ENCODE measurements at places on chromosomes 6 and 20.
A peak's percentile ranks its signal among the peaks of the same experiment; 100 is the strongest.

GRCh38 chr6:134170844-134171243 is 118.4 kb upstream of the SLC2A12 start:
- no peak overlapping the region for H3K27ac ChIP-seq
- no peak for DNase-seq
- peaks cover 47% of the 10 kb centered on the region for H3K4me1 ChIP-seq
- peaks cover 67% of the 10 kb centered on the region for H3K36me3 ChIP-seq
- no peaks in the 10 kb centered on the region for H3K27me3 ChIP-seq
- no peak overlapping the region for H3K4me3 ChIP-seq

DNA sequence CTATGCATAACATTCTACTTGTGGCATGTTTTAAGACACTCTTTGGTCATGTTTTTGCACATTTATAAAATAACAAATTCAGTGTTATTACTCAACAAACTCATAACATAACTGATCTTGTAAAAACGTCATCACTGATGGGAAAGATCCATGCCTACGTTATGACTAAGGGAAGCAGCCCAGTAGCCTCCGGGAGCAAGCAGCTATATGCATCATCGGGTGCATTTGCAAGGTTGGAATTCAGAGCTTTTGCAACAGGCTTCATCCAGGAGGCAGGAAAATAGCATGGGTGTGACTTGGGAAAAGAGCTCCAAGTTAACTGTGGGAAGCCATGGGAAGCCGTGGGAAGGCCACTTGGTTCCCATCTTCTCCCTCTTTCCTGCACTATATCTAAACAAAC is 271.6 kb upstream of the SGK1 start:
- DNase-seq: no peak
- no peak overlapping the region for H3K4me3 ChIP-seq
- no peaks in the 10 kb centered on the region for H3K27me3 ChIP-seq
- H3K4me1 ChIP-seq: no peaks in the 10 kb centered on the region

DNA sequence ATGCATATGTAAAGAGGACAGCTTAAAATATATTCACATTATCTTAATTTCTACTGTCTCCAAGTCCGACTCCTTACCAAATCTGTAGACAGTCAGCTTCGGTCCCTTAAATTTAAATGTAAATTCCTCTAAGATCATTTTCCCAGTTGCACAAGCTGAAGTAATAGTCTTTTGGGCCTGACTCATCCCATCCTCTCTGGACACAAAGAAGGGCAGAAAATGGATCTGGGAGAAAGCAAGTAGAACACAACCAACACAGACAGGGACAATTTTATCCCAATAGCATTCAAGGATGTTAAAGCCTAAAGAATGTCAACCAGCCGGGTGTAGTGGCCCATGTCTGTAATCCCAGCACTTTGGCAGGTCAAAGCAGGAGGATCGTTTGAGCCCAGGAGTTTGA is 228.3 kb downstream of the ARHGAP18 start:
- no peak overlapping the region for H3K4me3 ChIP-seq
- no peaks in the 10 kb centered on the region for H3K27me3 ChIP-seq
- no peaks in the 10 kb centered on the region for H3K36me3 ChIP-seq
- DNase-seq: no peak
- no peaks in the 10 kb centered on the region for H3K4me1 ChIP-seq

DNA sequence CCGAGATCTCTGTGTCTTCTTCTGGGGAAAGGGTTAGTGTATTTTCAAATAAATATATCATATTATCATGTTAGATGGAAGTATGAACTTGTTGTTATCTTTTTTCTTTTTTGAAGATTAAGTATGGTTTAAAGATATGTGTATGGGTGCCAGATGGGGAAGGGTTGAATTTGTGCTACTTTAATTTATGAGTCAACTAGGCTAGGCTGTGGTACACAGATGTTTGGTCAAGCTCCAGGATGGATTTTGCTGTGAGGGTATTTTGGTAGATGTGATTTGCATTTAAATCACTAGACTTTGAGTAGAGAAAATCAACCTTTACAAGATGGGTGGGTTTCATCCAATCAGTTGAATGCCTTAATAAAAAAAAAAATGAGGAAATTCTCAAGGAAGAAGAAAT is 886.6 kb upstream of the ADGRB3 start:
- no peaks in the 10 kb centered on the region for H3K36me3 ChIP-seq
- H3K27ac ChIP-seq: no peak overlapping the region
- no peaks in the 10 kb centered on the region for H3K27me3 ChIP-seq
- H3K4me1 ChIP-seq: no peaks in the 10 kb centered on the region
- no peak for DNase-seq

DNA sequence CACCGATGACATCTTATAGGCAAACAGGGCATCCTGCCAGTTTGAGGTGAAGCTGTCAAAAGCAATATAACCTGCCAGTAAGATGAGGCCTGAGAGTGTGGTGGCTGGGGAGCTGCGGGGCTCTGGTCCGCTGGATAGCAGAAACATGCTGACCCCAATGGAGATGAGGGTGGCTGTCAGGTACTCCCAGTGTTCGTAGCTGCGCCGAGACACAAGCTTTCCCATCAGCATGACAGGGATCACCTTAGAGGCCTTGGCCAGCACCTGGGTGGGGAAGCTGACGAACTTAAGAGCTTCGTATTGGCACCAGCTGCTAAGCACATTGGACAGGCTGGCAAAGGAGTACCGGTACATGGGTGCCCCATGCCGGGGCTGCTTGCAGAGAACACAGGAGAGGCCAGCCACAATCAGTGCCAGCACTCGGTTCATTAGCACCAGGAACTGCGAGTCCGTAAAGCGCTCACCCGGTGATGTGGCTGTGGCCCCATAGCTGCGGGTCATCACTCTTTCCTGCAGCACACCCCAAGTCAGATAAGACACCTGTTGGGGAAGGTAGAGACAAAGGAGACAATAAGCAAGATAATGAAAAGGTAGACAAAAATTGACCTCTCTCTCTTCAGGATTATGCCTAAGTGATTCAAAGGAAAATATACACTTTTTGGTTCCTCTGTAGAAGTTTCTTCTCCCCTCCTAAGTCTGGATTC is 2.1 kb downstream of the SLC35B2 start:
- DNase-seq: no peak
- H3K27ac ChIP-seq: peak overlapping the region; percentile 82
- H3K27me3 ChIP-seq: no peaks in the 10 kb centered on the region
- H3K4me1 ChIP-seq: peaks cover 71% of the 10 kb centered on the region

DNA sequence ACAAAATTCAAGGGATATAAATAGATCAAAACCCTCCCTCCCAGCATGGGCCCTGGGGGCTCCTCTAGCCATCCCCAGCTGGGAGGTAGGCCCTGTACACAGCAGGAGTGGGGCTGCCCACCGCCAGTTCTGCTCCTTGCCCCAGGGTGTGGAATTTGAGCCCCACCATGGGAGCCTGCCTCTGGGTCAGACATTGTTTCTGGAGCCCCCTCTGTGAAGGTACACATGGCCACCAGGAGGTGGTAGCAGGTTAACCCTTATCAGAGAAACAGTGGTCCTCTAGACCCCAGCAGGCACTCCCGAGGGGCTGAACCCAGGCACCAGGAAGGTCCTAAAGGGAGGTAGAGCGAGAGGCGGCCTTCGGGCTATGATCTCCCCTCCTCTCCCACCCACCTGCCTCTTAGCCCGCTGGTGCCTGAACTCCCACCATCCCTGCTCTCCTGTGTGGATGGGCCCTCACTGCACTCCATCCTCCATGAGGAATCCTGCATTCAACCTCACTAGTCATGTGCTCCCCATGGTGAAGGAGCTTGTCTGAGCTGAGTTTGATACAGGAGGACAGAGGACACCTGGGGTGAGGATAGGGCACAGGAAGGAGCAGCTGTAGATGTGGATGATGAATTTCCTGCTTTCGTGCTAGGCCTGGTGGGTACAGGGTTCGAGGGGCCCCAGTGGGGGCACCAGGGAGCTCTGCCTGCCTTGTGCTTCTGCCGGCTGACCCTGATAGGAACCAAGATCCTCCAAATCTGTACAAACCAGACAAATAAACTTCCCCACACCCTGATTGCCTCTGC is 114.9 kb downstream of the GRM4 start:
- H3K27ac ChIP-seq: no peak overlapping the region
- H3K36me3 ChIP-seq: no peaks in the 10 kb centered on the region
- H3K4me3 ChIP-seq: no peak overlapping the region
- no peaks in the 10 kb centered on the region for H3K4me1 ChIP-seq
- no peak for DNase-seq
- peaks cover 11% of the 10 kb centered on the region for H3K27me3 ChIP-seq

- no peaks in the 10 kb centered on the region for H3K4me1 ChIP-seq
- H3K36me3 ChIP-seq: no peaks in the 10 kb centered on the region
Observed at GRCh38 chr20:61646986-61647385, 394.9 kb downstream of the CDH4 start.

DNA sequence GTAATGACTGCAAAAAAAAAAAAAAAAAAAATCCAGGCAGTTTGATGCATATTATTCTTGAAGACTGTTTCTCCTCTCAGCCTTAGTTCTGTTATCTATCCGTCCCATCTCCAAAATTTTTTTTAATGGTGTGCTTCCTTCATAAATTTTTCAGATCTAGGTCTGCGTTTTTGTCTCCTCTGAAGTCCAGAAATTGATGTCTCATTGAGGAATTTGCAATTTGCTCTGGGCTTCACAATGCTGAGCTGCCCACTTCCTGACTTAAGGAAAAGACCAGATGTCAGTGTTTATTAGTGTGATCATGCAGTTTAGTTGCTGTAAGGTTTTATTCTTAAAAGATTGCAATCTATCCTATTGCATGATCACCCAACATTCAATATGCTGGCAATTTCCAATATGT is 297.6 kb downstream of the ZNF217 start:
- H3K27me3 ChIP-seq: peaks cover 11% of the 10 kb centered on the region
- H3K36me3 ChIP-seq: no peaks in the 10 kb centered on the region
- no peak for DNase-seq
- no peak overlapping the region for H3K4me3 ChIP-seq

- DNase-seq: no peak
- no peaks in the 10 kb centered on the region for H3K27me3 ChIP-seq
- H3K27ac ChIP-seq: no peak overlapping the region
Observed at GRCh38 chr6:139115989-139116758, 18.7 kb upstream of the HECA start.

- no peak overlapping the region for H3K27ac ChIP-seq
- H3K4me1 ChIP-seq: no peaks in the 10 kb centered on the region
- no peak overlapping the region for H3K4me3 ChIP-seq
- H3K36me3 ChIP-seq: no peaks in the 10 kb centered on the region
- DNase-seq: peak; percentile 51
Observed at GRCh38 chr20:63056236-63057170, 49.7 kb upstream of the BHLHE23 start.

DNA sequence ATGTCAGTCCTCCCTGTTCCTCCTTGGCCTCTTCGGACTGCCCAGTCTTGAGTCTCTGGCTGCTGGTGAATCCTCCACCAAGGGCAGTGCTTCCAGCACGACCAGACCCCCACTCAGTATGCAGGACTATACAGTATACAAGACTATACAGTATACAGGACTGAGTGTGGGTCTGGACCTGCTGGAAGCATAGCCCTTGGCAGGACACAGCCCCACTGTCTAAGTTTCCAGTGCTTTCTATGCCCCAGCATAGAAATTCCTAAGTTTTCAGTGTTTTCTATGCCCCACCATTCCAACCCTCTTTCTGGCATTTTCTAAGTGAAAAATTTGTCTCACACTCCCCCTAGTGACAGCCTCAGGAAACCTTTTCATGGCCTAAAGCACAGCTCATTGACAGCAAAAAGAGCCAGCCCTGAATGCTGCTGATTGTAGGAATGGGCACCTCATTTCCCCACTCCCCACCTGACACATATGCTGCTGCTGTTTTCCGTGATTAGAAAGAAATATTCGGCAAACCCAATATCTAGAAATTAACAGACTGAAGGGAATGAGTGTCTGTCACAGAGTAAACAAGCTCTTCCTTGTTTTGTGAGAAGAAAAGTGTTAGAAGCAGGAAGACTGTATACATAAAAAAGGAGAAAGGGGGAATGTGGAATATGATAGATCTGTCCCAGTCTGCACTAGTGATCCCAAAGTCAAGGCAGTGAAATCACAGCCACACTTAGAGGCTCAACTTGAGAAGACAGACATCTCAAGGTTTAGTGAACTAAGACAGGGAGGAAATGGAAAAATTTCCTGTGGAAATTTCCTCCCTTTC is 206.9 kb downstream of the IBTK start:
- H3K27ac ChIP-seq: no peak overlapping the region
- H3K4me3 ChIP-seq: no peak overlapping the region
- no peak for DNase-seq
- no peaks in the 10 kb centered on the region for H3K36me3 ChIP-seq

- no peaks in the 10 kb centered on the region for H3K36me3 ChIP-seq
- no peak overlapping the region for H3K27ac ChIP-seq
- no peaks in the 10 kb centered on the region for H3K4me1 ChIP-seq
- no peak for DNase-seq
Observed at GRCh38 chr6:8860671-8861070, 425.3 kb upstream of the SLC35B3 start.

DNA sequence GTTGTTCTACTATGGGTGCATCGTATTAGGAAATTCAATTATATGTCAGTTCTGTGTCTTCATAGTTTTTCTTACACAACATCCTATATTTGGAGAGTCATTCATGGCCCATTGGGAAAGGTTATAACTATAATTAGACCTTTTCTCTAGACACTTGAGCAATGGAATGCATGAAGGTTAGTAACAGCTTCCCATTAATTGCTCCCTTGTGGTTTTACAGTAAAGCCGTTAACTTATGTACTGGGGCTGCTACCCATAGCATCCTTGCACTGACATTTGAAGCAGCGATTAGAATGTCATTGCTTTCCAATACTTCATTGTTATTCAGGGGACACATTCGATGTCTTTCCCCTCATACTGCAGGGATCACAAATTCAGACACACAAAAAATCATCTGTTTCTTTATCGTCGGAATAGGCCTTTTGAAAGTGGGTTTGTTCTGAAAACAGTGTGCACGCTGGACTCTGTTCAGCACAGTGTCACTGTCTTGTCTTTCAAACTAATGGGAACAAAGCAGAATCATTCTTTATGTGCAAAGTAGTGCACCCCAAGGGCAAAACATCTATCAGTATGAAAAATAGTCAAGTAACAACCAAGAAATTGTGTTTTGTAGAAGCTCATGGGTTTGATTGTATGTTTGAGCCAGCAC is 634.3 kb upstream of the MAP3K7 start:
- H3K4me1 ChIP-seq: no peaks in the 10 kb centered on the region
- no peaks in the 10 kb centered on the region for H3K27me3 ChIP-seq
- H3K4me3 ChIP-seq: no peak overlapping the region

GRCh38 chr6:154907291-154907690 is 87.8 kb upstream of the TIAM2 start:
- DNase-seq: no peak
- H3K36me3 ChIP-seq: no peaks in the 10 kb centered on the region
- no peaks in the 10 kb centered on the region for H3K27me3 ChIP-seq
- H3K4me3 ChIP-seq: no peak overlapping the region
- H3K4me1 ChIP-seq: peaks cover 2% of the 10 kb centered on the region

GRCh38 chr6:161139766-161140553 is 133.9 kb downstream of the AGPAT4 start:
- H3K27ac ChIP-seq: no peak overlapping the region
- peaks cover 24% of the 10 kb centered on the region for H3K36me3 ChIP-seq
- H3K27me3 ChIP-seq: no peaks in the 10 kb centered on the region
- DNase-seq: peak; percentile 14
- no peak overlapping the region for H3K4me3 ChIP-seq

- H3K27ac ChIP-seq: no peak overlapping the region
- no peak overlapping the region for H3K4me3 ChIP-seq
- DNase-seq: no peak
- no peaks in the 10 kb centered on the region for H3K36me3 ChIP-seq
- H3K4me1 ChIP-seq: peaks cover 11% of the 10 kb centered on the region
Observed at GRCh38 chr6:155493694-155494143, 38.1 kb upstream of the NOX3 start.

All from activated CD4-positive, alpha-beta memory T cell treated with anti-CD3 and anti-CD28 coated beads, Interleukin-2, amount 10 ng/mL, durations not matched to agents 7 days and 5 days (primary cell).